Karpas-422 (cell line): ENCODE measurements at places on chromosomes 11 and 22. TPM values are rescaled to one million over a fixed set of nuclear protein-coding genes. Genes with fewer than 3 reads are reported as not detected.
A peak's percentile ranks its signal among the peaks of the same experiment; 100 is the strongest.

The OR52E4 gene
- total RNA-seq, result not detected in 2 replicates

The MYOD1 gene
- not detected in 2 replicates for total RNA-seq

GRCh38 chr22:36088292-36088691 is 59.7 kb upstream of the RBFOX2 start:
- no peaks in the 10 kb centered on the region for H3K27me3 ChIP-seq
- H3K4me1 ChIP-seq, result no peaks in the 10 kb centered on the region
- no peak overlapping the region for H3K27ac ChIP-seq
- DNase-seq, result no peak
- no peaks in the 10 kb centered on the region for H3K36me3 ChIP-seq
- H3K4me3 ChIP-seq, result no peak overlapping the region

- DNase-seq, result no peak
- peaks cover 34% of the 10 kb centered on the region for H3K4me1 ChIP-seq
- H3K36me3 ChIP-seq, result no peaks in the 10 kb centered on the region
Measured at GRCh38 chr22:24140357-24140756, 40.9 kb upstream of the SUSD2 start.

DNA sequence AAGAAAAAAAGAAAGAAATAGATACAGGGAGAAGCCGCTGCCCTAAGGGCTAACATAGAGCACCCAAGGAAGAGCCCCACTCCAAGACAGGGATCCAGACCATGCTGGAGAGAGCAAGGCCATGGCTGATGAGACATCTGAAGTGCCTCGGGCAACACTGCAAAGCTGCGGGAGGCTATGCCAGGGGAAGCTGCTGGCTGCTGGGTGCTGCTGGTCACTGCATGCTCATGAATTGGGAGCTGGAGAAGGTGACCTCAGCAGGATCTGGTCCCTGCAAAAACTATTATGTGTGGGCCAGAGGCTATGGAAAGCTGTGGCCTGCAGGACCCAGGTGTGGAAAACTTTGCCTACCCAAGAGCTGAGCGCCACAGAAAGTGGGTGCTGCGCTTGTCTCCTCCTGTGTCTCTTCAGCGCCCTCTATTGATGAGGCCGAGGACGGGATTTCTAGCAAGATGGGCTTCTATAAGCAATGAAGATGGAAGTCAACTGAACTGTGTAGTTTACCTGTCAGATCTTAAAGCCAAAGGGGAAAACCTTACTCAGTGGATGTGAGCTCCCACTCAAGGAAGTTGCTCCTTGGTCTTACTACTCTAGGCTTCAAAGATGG is 17.3 kb upstream of the SLC29A2 start:
- H3K36me3 ChIP-seq, result no peaks in the 10 kb centered on the region
- no peak overlapping the region for H3K27ac ChIP-seq
- H3K4me1 ChIP-seq, result peaks cover 6% of the 10 kb centered on the region

DNA sequence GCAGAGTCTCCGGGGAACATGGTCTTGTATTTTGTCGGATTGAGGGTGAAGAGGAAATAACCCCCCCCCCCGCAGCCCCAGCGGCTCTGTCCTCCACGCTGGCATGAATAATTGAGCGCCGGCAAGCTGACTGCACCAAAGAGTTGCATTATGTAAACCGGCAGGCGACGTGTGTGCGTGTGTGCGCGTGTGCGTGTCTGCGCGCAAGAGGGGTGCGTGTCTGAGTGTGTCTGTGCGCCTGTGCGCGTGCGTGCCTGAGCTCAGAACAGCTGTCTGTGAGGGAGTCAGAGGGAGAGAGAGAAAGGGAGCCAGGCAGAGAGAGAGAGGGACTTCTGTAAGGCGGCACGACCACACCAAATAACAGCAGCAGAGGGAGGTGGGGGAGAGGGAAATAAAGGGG is 94.4 kb downstream of the SCN3B start:
- peak overlapping the region; percentile 97 for H3K27ac ChIP-seq
- H3K4me3 ChIP-seq, result peak overlapping the region; percentile 64
- DNase-seq, result peak; percentile 83
- H3K36me3 ChIP-seq, result peaks cover 9% of the 10 kb centered on the region
- H3K27me3 ChIP-seq, result no peaks in the 10 kb centered on the region

GRCh38 chr22:45891996-45892621 is 84.9 kb downstream of the WNT7B start:
- no peaks in the 10 kb centered on the region for H3K36me3 ChIP-seq
- no peak overlapping the region for H3K27ac ChIP-seq
- H3K4me3 ChIP-seq, result no peak overlapping the region

DNA sequence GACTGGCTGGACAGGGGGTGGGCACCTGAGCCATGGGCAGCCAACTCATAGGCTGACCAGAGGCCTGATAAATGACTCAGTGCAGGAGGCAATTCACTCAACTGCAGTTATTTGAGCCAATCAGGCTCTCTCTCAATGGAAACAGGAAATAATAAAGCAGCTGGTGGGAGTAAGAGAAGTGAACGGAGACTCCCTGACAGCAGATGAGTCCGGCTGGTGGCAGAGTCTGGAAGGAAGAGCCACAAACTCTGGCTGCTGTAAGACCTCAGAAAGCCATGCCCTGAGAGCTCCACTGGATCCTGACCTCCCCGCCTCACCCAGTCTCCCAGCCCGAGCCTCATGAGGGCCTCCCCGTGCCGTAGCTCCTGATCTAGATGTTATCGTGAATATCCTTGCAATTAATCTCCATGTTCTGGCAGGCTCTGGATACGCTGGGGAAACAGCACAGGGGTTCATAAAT is 69.8 kb downstream of the TRIM29 start:
- no peak overlapping the region for H3K4me3 ChIP-seq
- no peak for DNase-seq
- no peaks in the 10 kb centered on the region for H3K4me1 ChIP-seq
- H3K27ac ChIP-seq, result no peak overlapping the region
